ENCODE measurements at places on chromosomes 4 and X.

GRCh38 chr4:41364876-41365275, 108.1 kb downstream of the UCHL1 start:
- no peak for DNase-seq

DNA sequence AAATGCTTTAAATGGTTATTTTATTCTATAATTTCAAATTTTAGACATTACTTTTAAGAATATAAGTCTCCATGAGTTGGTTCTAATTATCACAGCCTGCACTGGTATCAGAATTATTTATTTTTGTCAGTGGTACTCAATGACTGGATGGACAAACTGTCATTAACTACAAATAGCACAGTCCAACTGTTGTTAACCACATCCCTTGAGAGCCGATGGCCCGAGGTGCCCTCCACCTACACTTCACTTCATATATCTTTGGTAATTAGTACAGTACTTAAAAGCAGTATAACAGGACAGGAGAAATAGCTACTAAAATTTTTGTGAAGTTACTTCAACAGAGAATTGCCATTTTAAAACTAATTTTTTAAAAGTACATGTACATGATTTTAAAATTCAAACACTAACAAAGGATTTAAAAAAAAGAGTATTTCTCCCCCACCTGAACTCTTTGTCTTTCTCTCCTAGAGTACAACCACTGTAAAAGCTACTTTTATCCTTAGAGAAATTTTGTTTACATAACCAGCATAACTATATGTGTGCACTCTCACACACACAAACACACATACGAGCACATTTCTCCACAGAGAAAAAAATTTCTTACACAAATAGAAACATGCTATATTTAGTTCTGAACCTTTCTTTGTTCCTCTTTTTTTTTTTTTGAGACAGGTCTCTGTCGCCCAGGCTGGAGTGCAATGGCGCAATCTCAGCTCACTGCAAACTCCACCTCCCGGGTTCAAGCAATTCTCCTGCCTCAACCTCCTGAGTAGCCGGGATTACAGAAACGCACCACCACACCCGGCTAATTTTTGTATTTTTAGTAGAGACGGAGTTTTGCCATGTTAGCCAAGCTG, 6.5 kb downstream of the TIFA start:
- no peak for DNase-seq

GRCh38 chrX:117835034-117835433, 281.6 kb downstream of the KLHL13 start:
- DNase-seq: no peak

DNA sequence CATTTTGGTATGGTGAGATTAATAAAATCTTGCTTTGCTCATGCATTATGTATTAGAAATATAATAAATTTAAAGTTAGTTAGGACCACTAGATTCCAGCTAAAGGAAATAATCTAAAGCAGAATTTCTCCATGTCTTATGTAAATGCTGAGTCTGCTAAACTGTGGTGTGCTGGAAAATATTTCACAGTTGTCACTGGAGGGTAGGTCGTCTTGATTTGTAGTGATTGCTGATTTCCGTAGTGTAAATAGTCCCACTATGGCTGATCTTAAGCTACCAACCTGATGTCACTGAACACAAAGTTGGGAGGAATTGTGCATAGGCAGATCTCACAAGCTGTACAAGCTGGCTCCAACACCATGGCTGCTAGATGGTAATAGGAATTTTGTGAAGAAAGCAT, 133.4 kb upstream of the NR3C2 start:
- DNase-seq: no peak

GRCh38 chr4:25862411-25863346, at the start of gene SEL1L3:
SEL1L3 (minus strand) TSS chr4:25862988; CDS start chr4:25862836, 152 bp downstream.
- DNase-seq: no peak
